Globus pallidus (tissue), 1 donor: ENCODE measurements at places on chromosomes 6 and 20.

GRCh38 chr20:4081421-4081820 is 66.1 kb upstream of the RNF24 start:
- no peak for DNase-seq

DNA sequence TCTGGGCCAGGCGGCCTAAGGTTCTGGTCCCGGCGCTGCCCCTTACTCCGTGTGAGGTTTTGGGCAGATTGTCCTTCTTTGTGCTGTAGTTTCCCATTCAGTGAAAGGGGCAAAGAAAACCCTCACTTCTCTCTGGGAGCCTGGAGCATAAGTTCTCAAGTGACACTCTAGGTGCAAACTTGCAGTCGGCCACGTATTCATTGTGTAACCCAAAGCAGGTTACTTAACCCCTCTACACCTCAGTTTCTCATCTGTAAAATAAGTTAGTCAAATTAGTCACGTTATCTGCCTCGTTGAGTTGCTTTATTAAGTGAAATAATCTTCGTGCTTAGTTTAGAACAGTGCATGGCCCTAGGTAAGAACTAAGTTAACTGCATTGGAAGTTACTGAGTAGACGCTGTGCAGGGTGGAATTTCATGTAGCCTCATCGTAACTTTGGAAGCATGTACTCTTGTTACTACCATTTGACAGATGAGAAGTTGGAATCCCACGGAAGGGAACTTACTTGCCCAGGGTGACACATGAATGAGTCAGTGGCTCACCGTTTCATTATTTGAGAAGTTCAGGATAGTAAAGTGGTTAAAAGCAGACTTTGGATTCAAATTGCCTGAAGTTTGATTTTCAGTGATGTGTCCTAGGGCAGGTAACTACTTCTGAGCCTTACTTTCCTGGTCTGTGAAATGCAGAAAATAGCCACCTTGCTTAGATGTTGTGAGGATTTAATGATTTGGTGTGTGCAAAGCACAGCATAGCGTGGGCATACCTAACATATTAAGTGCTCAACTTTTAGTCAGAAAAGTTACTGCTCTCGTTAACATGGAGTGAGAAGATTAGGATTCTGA is 556 bp upstream of the MROH8 start:
- no peak for DNase-seq

- DNase-seq = no peak
Observed at GRCh38 chr6:142376800-142377496, 75.1 kb downstream of the ADGRG6 start.

GRCh38 chr20:59145924-59146779 is 17.5 kb upstream of the ZNF831 start:
- DNase-seq = no peak

- DNase-seq = peak; percentile 24
Observed at GRCh38 chr20:31806564-31807355, 12.4 kb upstream of the MYLK2 start.

GRCh38 chr6:15337582-15337981 is 91.7 kb downstream of the JARID2 start:
- DNase-seq = no peak
